Effector CD4-positive, alpha-beta T cell (primary cell): ENCODE measurements at places on chromosomes 5 and 9.

- DNase-seq: no peak
Observed at GRCh38 chr9:131814707-131815106, 74.8 kb upstream of the RAPGEF1 start.

GRCh38 chr9:93592008-93592642 lies 15.7 kb downstream of the PHF2 start:
- DNase-seq: no peak

GRCh38 chr9:126945682-126946081 lies 31.1 kb downstream of the RALGPS1 start:
- no peak for DNase-seq

- no peak for DNase-seq
Observed at GRCh38 chr9:114416906-114417305, 29.1 kb upstream of the AKNA start.

- DNase-seq: no peak
Observed at GRCh38 chr9:124754289-124754688, 16.8 kb downstream of the NR6A1 start.

DNA sequence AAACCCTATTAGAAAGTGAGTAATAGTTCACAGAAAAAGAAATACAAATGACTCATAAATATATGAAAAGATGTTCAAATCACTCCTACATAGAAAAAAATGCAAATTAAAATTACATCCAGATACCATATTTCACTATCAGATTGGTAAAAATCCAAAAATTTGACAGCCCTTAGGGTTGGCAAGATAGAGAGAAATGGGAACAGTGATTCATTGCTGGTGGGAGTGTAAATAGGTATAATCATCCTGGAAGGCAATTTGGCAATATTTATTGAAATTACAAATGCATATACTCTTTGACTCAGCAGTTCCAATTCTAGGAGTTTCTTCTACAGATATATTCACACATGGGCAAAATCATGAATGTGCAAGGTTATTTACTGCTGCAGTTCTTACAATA lies 273.5 kb downstream of the NR2F1-AS1 start:
- DNase-seq: no peak

DNA sequence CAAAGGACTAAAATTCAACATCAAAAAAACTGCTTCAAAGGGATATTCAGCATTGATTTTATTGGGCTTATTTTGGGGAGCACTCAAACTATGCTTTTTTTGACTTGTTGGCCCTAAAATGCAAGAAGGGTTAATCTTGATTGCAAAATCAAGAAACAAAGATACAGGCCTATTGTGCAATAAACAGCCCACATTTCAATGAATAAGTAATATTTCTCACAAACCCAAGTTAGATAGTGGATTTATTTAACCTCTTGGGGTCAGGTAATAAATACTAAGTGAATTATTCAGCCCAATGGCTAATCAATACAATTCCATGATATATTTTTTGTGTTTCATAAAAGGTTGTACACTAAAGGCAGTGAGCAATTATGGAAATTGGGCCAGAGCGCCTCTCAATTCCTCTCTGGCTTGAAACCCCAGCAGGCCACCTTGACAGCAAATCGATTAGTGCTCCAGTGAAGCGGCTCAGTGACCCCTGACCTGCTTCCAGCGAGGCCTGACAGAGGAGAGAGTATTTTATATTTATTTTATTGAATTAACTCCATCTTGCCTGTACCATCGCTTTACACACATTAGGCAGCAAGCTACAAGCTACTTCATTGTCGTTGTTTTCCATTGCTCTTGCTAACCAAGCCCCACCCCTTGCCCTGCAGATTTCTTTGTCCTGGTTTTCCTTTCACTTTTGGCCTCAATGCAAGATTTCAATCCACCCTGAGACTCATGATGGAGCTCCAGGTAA lies 65.5 kb downstream of the EBF1 start:
- no peak for DNase-seq

DNA sequence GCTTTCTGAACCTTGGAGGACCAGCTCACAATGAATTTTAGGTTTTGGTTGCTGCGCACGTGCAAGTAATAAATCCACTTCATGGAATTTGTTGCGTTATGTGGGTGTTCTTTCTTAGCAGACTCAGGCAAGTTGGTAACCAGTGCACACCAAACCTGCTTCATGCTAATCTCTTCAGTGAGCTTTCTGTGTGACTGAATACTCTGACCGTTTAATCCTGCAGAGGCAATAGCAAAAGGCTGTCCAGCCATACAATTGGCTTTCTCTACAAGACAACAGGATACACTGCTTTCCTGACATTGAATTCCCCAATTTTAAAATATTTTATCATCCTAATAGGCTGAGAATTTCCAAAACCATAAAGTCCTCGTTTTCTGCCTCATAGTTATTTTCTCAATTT lies 10.3 kb downstream of the UGT3A2 start:
- no peak for DNase-seq

DNA sequence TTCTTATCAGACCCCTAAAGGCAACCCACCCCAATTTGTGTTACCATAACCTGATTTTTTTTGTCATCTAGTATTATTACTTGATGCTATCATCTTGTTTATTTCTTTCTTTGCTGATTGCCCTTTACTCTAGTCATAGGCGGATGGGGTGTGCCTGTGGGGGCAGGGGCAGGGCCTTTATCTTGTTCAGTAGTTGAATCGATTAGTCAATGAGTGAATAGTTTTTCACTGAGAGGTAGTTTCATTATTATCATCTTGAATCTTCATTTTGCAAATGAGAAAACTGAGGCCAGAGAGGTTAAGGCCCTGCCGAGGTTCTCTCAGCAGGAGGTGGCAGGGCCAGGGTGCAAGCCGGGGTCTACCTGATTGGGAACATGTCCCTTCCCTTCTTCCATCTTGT lies 9.4 kb upstream of the GM2A start:
- DNase-seq: no peak

DNA sequence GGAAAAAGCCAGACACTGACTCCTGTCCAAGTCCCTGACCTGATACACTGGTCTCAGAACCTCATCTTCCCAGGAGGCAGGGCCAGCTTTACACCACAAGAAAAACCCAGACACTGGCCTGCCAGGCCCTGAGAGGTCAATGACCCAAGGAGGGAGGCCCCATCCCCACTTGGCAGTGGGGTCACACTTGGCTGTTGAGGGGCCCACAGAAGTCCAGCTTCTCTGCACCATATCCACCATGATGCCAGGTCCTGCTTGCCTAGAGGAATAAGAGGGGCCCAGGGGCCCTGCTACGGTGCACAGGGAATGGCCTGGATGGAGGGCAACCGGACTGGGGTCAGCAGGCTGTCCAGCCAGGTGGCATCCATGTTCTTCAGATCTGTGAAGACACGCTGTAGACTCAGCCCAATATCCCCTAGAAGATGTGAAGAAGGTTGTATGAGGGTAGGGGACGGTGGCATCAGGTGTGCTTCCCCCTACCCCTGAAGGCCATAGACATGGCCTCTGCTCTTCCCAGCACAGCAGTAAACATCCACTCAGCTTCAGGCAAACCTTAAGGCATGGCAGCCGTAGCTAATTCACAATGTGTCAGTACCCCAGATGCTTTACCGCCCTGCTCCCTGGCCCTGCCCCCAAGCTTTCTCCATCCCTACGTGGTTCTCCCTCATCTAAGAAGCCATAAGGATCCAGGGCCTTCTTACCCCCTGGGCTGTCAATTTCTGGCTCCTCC lies 6.7 kb downstream of the IRF1 start:
- no peak for DNase-seq

GRCh38 chr9:12906646-12907045 lies 131.8 kb downstream of the LURAP1L start:
- no peak for DNase-seq
